Trophoblast cell (in vitro differentiated cells and primary cell): ENCODE measurements at places on chromosomes 2 and 18.
A peak's percentile ranks its signal among the peaks of the same experiment; 100 is the strongest.

DNA sequence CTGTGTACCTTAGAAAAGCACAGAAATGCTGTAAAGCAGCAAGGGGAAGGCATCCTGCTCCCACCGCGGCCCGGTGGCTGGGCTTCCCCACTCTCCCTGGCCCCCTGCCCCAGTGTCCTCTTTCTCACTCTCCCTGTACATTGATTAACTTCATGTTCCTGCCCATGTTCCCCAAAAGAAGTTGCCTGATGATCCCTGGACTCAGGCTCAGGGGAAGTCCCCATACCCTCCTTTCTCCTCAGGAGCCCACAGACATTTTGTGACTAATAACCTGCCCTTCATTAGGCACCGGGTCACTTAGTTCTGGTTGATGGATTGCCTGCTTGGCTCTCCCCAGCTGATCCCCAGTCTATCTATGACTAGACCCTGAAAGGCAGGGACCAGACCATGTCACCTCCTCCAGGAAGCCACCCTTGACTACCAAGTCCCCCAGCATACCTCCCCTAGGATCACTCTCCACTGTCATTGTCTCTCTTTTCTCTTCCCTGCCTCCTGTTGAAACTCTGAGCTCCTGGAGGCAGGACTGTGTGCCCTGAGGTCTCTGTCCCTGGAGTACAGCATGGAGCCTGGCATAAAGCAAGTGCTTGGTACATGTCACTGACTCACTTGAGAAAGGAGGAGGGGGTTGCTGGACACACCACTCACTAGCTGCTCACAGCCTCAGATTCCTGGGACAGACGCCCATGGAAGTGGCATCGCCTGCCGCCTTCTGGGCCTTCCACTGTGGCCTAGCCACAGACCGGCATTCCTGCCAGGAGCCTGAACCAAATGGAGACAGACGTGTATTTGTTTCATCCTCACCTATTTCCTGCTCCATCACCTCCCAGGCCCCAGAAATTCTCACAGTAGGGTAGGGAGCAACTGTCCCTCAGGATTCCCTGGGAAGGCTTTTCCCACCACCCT, 13.5 kb downstream of the MALL start:
- no peak for DNase-seq
- peak overlapping the region; percentile 80 for H3K27ac ChIP-seq
- H3K36me3 ChIP-seq, result no peaks in the 10 kb centered on the region
- H3K4me1 ChIP-seq, result peaks cover 10% of the 10 kb centered on the region
- H3K27me3 ChIP-seq, result no peaks in the 10 kb centered on the region

GRCh38 chr2:216596236-216596979, 36.8 kb upstream of the IGFBP2 start:
- no peaks in the 10 kb centered on the region for H3K36me3 ChIP-seq
- no peak for DNase-seq
- no peaks in the 10 kb centered on the region for H3K4me1 ChIP-seq
- no peak overlapping the region for H3K4me3 ChIP-seq
- H3K27me3 ChIP-seq, result no peaks in the 10 kb centered on the region
- no peak overlapping the region for H3K27ac ChIP-seq

- H3K4me1 ChIP-seq, result peaks cover 10% of the 10 kb centered on the region
- no peak overlapping the region for H3K27ac ChIP-seq
- no peak for DNase-seq
- peaks cover 13% of the 10 kb centered on the region for H3K27me3 ChIP-seq
- peak overlapping the region; percentile 75 for H3K4me3 ChIP-seq
Observed at GRCh38 chr2:240436683-240437550, 1.5 kb downstream of the GPC1 start.

GRCh38 chr2:219269362-219270054, 9.7 kb upstream of the DNAJB2 start:
- no peak for DNase-seq
- peak overlapping the region; percentile 20 for H3K4me3 ChIP-seq
- H3K27me3 ChIP-seq, result no peaks in the 10 kb centered on the region
- H3K27ac ChIP-seq, result no peak overlapping the region

- no peak overlapping the region for H3K4me3 ChIP-seq
- peaks cover 5% of the 10 kb centered on the region for H3K4me1 ChIP-seq
- H3K36me3 ChIP-seq, result no peaks in the 10 kb centered on the region
Observed at GRCh38 chr2:54903736-54904554, 146.3 kb downstream of the RTN4 start.

GRCh38 chr2:231111987-231112386, 12.9 kb downstream of the HTR2B start:
- H3K4me3 ChIP-seq, result no peak overlapping the region
- H3K4me1 ChIP-seq, result no peaks in the 10 kb centered on the region
- H3K27me3 ChIP-seq, result no peaks in the 10 kb centered on the region
- peaks cover 12% of the 10 kb centered on the region for H3K36me3 ChIP-seq
- no peak overlapping the region for H3K27ac ChIP-seq

DNA sequence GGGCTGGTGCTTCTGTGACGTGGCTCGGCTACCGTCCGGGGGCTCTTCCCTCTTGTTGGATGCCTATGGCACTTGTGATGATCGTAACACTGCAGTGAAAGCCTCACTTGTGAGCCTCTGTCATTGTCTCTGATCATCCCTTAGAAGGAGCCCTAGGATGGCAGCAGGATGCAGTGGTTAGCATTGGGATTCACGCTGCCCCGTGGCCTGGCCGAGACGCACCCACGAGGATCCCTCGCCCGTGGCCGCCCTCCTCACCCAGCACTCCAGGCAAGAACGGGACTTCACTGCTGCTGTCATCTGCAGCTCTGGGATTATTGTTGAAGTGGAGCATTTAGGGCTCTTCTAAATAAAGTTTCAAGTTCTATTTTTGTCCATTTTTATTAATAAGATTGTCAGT, 46.8 kb upstream of the CTDP1 start:
- peaks cover 8% of the 10 kb centered on the region for H3K27me3 ChIP-seq
- no peaks in the 10 kb centered on the region for H3K4me1 ChIP-seq
- no peak for DNase-seq
- no peak overlapping the region for H3K4me3 ChIP-seq
- H3K27ac ChIP-seq, result no peak overlapping the region

- no peak for DNase-seq
- no peaks in the 10 kb centered on the region for H3K36me3 ChIP-seq
- H3K27me3 ChIP-seq, result no peaks in the 10 kb centered on the region
Observed at GRCh38 chr2:101512993-101513392, 38.1 kb upstream of the RFX8 start.

DNA sequence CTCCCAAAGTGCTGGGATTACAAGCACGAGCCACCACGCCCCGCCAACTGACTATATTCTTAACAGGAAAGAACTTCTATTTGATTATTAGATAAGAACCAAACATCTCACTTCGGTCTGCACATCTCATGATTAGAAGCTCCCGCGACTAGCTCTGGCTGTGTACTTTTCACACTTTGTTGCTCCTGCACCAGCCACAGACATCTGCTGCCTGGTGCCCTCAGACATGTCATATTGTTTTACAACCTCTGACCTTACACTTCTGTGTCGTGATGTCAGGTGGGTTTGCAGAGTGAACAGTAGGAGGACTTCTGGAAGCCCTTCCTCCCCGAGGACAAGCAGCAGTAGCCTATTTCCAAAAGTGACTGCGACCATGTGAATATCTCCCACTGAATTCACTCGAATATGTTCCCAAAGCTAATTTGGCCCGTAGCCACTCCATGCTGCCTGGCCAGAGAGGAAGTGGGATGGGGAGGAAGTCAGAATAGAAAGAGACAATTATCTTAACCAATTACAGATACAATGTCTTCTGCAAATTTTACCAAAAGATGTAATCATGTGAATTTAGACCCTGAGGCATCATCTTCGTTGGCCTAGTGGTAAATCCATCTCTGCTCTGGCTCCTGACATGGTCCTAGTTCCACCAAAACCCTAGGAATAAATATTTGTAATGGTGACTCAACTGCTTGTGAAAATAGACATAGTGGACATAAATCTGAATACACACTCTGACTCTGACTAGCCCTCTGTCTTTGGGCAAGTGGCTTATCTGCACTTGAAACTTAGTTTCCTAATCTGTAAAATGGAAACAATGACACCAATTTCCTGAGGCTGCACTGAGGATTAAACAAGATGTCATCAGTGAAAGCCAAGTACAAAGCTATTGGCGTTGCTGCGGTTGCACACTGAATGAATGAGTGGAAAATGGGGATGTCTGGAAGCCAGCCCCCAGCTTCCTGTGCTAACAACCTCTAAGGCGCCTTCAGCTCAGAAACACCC, 406.1 kb downstream of the LRATD1 start:
- no peak overlapping the region for H3K27ac ChIP-seq
- H3K36me3 ChIP-seq, result no peaks in the 10 kb centered on the region
- H3K4me1 ChIP-seq, result no peaks in the 10 kb centered on the region
- no peak overlapping the region for H3K4me3 ChIP-seq
- DNase-seq, result no peak

DNA sequence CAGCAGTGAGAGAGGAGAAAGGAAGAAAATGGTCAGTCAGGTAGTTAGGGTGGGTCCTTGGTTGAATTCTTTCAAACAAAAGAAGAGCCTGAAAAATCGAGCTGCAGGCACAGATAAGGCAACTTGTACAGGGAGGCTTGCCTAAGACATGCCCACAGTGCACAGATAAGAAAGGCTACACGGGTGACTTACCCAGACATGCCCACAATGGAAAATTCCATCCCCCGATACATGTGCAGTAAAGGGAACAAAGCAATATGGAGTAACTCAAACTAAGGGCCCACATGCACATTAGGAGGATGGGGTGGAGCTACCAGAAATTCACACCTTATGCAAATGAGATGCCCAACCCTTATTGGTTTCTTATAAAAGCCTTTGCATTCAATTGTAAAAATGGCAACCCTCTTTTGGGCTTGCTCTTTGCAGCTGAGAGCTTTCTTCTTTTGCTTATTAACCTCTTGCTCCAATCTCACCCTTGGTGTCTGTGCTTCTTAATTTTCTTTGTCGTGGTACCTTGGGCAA, 110.3 kb upstream of the RMP24 start:
- H3K27ac ChIP-seq, result no peak overlapping the region
- H3K4me3 ChIP-seq, result no peak overlapping the region
- DNase-seq, result no peak
- H3K36me3 ChIP-seq, result no peaks in the 10 kb centered on the region
- H3K4me1 ChIP-seq, result no peaks in the 10 kb centered on the region
- no peaks in the 10 kb centered on the region for H3K27me3 ChIP-seq

DNA sequence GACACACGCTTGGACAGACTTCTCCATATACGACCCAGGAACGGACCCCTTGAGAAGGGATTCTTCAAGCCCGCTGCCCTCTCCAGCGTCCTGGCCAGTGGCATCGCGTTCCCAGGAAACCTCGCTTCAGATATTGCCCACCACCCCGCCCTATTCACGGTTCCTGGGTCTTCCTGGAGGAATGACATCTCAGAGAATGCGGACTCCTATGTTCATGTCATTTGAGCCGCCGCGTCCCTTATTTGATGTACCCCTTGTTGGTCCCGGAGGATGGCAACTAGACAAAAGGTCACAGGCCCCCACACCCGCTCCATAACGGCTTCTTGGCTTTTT, 588 bp upstream of the CCDC93 start:
- H3K27ac ChIP-seq, result no peak overlapping the region
- no peak for DNase-seq
- H3K4me1 ChIP-seq, result no peaks in the 10 kb centered on the region
- H3K27me3 ChIP-seq, result no peaks in the 10 kb centered on the region
- peak overlapping the region; percentile 76 for H3K4me3 ChIP-seq
- no peaks in the 10 kb centered on the region for H3K36me3 ChIP-seq

DNA sequence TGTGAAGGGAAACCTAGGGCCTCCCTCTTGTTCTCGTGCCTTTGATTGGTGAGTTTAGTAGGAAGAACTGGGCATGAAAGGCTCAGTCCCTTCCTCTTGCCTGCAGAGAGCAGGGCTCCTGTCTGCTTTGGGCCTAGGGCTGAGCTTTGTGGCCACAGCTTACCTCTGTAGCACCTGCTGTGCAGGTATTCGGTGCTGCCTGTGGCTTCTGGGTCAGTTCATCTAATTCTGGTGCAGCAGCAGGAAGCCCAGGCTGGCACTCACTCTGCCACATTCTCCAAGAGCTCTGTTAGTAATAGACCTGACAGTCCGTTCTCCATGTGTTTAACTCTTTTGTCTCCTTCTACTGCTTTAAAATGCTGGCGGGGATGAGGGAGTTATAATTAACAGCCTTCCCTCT, 96.5 kb downstream of the DLGAP1 start:
- no peaks in the 10 kb centered on the region for H3K27me3 ChIP-seq
- H3K27ac ChIP-seq, result no peak overlapping the region
- DNase-seq, result no peak
- H3K4me1 ChIP-seq, result no peaks in the 10 kb centered on the region

DNA sequence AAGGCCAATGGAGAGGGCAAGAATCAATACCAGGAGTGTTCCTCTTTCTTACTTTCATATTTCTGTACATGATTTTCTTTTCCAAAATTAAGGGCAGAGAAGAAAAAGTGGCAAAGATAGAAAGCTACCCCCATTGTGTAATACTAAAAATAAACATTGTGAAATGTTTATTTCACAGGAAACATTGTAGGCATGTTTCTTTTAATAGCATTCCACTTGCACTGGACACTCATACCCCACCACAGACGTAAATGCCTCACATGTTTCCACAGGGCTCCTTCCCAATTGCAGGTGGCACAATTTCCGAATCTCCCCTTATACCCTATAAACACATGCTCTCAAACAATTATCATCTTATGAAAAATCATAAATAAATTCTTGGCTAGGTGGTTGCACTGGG, 645.1 kb upstream of the SETBP1 start:
- H3K27me3 ChIP-seq, result no peaks in the 10 kb centered on the region
- no peak overlapping the region for H3K27ac ChIP-seq
- no peak overlapping the region for H3K4me3 ChIP-seq

DNA sequence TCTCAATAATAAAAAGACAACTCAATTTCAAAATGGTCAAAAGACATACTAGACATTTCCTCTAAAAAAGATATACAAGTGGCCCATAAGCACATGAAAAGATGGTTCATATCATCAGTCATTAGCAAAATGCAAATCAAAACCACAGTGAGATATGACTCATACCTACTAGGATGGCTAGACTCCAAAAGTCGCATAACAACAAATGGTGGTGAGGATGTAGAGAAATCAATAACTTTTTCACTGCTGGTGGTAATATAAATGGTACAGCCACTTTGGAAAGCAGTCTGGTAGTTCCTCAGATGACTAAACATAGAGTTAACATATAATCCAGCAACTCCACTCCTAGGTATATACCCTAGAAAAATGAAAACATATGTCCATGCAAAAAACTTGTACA, 242.3 kb upstream of the NOL4 start:
- no peaks in the 10 kb centered on the region for H3K27me3 ChIP-seq
- no peaks in the 10 kb centered on the region for H3K36me3 ChIP-seq
- no peaks in the 10 kb centered on the region for H3K4me1 ChIP-seq
- no peak overlapping the region for H3K4me3 ChIP-seq

GRCh38 chr2:39743269-39743776, 35.7 kb downstream of the THUMPD2 start:
- H3K27me3 ChIP-seq, result no peaks in the 10 kb centered on the region
- H3K4me1 ChIP-seq, result peaks cover 9% of the 10 kb centered on the region
- peak; percentile 34 for DNase-seq
- H3K27ac ChIP-seq, result no peak overlapping the region

DNA sequence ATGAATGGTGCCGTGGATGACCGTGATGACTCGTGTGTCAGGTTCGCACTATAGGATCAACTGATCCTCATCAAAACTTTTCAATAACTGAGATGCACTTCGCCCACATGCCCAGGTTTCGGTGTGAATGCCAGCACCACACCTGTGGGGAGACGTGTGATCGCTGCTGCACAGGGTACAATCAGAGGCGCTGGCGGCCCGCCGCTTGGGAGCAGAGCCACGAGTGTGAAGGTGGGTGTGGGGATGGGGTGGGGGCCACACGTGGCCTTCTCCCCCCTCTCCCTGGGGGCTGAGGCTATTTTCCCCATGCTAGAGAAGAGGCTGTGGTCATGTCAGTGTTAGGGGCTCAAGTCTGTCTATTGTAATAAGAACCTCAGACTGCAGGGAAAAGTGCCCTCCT, 69.0 kb downstream of the LAMA3 start:
- H3K36me3 ChIP-seq, result no peaks in the 10 kb centered on the region
- H3K4me1 ChIP-seq, result no peaks in the 10 kb centered on the region
- no peaks in the 10 kb centered on the region for H3K27me3 ChIP-seq
- no peak for DNase-seq
- no peak overlapping the region for H3K27ac ChIP-seq
